G401 (cell line): ENCODE measurements at places on chromosomes 12 and 14.

DNA sequence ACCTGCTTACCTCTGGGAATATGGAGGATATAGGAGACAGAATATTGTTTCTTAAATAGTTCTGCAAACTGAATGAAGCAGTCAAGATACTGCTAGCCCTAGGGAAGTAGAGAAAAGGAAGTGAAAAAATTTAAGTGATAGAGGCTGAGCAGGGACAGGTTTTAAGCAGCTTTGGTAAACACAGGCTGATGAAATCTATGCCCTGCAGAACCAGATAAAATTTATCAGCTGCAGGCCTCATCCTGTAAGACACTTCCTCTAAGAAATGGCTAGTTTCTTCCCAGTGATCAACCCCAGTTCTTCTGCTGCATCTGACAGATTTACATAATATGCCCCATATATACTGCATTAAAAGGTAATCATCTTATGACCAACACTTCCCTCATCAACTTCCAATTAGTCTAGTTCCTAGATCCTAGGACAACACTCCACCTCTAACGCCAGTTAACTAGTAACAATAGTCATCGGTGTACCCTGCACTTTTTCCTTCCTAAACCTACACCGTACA, 1.3 kb upstream of the ESYT1 start:
- DNase-seq = no peak

- DNase-seq = peak; percentile 85
Measured at GRCh38 chr14:23551266-23552028, at the start of gene ZFHX2. ZFHX2 (minus strand) TSS chr14:23551765; CDS start chr14:23535325, 16,440 bp downstream.

DNA sequence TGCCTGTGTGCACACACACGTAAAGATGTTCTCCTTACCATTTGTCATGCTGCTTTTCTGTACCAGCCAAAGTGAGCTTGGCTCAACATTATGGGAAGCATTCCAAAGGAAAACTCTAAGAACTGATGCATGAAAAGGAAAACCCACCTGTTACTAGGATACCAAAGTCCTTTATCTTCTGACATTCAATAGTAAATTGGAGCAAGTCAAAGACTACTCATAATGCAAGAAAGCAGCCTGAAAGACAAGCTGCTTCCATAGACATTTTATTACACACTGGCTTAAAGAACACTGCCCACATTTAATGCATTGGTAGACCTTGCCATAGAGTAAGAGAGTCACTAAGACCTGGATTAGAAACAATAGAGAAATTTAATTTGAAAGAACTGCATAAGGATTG, 159.0 kb downstream of the LRIG3 start:
- DNase-seq = no peak

- DNase-seq = no peak
Measured at GRCh38 chr12:16955083-16955657, 349.2 kb upstream of the LMO3 start.

- no peak for DNase-seq
Measured at GRCh38 chr12:119176267-119177055, 2.3 kb upstream of the HSPB8 start.

DNA sequence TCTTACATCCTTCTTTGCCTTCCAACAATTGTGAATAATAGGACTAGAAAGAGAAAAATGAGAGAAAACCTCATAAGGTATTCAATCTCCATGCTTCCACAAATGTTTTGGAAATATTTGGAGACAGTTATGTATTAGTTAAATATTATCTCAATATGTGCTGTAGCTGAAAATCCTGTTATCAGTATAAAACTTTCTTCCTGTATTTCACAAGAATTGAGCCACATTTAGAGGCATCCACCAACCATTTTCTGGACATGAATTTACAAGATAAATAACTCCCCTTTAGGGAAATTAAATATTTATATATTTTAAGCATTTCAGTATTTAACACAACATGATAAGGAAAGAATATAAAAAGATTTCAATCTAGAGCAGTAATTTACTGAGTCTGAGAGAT, 200.3 kb downstream of the GPHN start:
- no peak for DNase-seq

- DNase-seq = no peak
Measured at GRCh38 chr12:42365486-42365885, 39.5 kb downstream of the PPHLN1 start.

- no peak for DNase-seq
Measured at GRCh38 chr12:55702861-55703260, 4.8 kb downstream of the ITGA7 start.

DNA sequence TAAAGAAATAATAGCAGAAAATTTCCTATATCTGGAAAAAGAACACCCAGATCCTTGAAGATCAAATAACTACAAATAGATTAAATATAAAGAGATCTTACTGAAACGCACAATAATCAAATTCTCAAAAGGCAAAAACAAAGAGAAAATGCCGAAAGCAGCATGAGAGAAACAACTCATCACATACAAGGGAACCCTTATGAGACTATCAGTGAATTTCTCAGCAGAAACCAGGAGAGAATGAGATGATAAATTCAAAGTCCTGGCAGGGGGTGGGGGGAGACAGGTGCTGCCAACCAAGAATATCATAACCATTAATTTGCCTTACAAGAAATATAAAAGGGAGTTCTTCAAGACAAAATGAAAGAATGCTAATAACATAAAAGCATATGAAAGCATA, 73.7 kb downstream of the CEP128 start:
- DNase-seq = no peak
